ENCODE measurements at places on chromosomes 6 and 20.

DNA sequence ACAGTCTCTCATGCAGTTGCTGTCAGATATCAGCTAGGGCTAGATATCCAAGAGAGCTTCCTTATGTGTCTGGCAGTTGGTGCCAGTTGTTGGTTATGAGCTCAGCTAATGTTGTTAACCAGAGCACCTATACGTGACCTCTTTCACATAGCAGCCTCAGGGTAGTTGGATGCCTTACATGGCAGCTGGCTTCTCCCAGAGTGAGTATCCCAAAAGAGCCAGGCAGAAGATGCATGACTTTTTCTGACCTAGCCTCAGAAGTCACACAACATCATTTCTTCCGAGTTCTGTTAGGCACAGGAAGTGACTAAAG is 175.7 kb downstream of the VEGFA start:
- no peak for DNase-seq

DNA sequence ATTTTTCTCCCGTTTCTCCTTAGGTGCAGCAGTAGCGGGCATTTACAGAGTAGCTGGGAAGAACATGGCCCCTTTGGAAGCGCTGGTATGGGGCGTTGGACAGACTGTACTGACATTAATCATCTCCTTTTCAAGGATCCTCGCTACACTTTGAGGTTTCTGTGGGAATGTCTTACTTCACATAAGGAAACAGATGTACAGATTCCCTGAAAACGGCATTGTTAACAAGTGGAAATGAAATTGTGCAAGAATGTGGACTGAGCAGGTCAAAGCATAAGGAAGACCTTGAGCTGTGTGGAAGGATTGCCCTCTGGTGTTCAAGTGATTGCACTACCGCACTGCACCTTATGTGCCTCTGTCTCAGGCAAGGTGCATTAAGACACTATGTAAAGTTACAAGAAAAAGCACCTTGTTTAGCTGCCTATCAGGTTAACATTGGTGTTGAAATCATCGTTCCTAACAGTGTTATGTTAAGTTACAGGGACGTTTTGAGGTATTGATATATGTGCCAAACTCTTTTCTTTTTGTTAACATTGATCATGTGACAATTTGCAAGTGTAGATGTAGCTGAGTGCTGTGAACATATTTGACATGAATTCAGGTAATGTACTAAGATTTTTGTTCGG is 38.0 kb downstream of the TMEM170B start:
- peak; percentile 57 for DNase-seq

GRCh38 chr20:4769328-4769727 is 47.6 kb downstream of the PRND start:
- no peak for DNase-seq

DNA sequence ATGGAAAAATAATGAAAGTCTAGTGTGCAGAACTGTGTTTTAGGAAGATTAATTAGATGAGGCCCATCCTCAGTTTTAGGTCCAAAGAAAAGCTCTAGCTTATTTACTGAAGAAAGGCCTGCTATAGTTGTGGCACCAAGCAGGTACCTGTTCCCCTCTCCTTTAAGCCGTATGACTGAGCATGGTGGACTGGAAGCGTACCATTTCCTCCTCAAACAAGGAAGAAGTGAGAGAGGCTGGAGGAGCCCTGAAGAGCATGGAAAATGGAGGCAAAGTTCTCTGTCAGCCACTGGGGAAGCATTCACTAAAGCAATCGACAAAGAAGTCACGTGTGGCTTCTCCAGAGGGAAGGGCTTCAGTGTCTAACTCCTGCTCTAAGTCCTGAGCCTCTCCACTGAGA is 100.2 kb downstream of the MAN1A1 start:
- DNase-seq = no peak

GRCh38 chr20:1134836-1135235 is 16.4 kb downstream of the PSMF1 start:
- DNase-seq = no peak

- DNase-seq = no peak
Observed at GRCh38 chr20:20167698-20168097, 115.4 kb downstream of the CFAP61 start.

DNA sequence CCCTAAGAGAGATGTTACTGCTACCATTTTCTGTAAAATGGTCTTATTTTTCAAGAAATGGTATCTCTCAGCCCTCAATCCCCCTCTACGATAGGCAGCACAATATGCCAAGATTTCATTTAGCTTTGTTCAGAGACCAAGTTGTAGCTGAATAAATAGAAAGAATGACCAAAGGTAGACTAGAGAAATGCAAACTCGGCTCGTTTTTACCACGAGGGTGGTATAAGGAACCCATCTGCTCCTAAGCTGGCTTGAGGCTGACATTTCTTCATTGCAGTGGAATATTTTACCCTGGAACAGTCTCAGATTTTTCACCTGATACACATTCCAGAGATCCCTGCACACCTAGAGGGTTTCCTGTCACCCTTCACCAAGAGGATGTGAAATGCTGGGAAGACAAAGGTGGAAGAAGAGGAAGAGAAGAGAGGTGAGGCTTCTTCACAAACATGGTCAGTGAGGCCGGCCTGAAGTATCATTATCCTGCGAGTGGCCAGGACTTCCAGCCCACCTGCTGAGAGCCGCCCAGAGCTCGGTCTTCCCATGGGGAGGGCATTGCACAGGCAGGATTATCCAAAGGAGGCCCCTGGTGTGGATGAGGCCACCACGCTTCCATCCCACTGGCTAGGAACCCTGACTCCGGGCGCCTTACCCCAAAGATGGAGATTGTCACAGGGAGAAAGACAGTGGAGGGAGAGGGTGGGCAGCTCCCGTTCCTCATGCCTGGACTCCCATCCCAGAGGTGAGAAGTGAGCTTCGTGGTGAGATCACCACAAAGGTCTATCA is 57.1 kb upstream of the AFDN start:
- DNase-seq = no peak

- no peak for DNase-seq
Observed at GRCh38 chr6:170174771-170175643, 115.9 kb downstream of the DLL1 start.

DNA sequence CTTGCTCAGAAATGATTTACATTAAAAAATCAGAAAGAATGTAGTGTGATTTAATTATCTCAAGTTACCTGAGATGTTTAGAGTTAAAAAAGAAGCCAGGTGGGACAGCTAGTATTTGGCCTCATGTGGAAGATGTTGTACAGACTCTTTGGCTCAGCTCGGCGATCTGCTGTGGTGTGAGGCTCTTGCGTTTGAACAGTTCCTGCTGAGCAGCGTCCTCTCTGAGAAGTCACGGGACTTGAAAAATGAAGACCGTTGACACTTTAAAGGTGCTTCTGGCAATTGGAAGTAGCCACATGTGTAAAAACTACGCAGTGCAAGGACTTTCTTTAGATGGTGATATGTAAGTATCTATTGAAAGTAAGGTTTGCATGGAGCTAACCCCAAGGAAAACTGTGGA is 169.0 kb downstream of the BACH2 start:
- no peak for DNase-seq

DNA sequence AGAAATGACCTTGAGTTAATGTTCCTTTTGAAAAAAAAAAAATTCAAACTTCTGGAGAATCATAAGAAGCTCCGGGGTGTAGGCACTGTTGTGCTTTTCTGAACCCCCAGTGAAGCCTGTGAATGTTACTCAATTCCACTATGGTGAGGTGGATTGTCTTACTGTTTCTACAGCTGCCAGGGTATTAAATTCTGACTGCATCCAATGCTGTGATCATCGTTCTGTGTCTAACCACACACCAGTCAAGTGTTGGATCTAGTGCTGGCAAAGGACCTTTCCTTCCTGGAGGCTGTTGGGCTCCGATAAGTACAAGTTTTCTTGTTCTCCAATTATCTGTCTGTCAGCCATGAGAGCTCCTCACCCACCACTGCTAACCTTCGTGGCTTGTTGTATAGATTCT is 162.0 kb upstream of the EPHA7 start:
- no peak for DNase-seq

GRCh38 chr20:60482221-60483008 is 524.2 kb downstream of the CDH26 start:
- peak; percentile 68 for DNase-seq

DNA sequence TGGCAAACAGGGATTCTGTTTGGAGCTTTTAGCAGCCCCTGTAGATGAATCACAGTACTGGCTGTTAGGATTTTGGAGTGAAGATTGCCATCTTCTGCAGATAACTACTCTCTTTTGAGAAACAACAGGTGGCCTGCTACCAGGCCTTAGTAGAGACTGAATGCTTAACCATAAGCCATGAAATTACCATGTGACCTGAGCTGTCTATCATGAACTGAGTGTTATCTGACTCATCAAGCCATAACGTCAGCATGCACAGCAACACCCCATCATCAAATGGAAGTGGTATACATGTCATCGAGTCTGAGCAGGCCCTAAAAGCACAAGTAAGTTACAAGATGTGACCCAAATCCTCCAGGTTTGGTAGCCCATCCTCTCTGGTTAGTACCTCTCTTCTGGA is 132.6 kb downstream of the GPR63 start:
- no peak for DNase-seq

DNA sequence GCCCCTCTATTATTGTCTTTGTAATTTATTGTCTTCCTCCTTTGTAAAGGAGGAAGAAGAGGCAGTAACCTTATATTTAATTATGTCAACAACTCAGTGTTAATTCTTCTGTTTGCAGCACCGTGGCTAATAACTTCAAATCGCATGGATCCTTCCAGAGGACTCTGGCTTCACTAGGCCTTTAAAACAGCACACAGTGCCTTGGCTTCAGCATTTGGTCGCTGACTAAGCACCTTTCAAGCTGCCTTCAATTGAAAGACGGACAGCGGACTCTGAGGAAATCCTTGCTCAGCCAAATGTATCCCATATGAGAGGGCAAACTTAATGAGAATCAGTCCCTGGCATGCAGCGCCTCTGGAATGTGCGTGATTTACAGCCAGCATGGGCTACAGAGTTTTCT is 64.2 kb downstream of the SGK1 start:
- DNase-seq = no peak

DNA sequence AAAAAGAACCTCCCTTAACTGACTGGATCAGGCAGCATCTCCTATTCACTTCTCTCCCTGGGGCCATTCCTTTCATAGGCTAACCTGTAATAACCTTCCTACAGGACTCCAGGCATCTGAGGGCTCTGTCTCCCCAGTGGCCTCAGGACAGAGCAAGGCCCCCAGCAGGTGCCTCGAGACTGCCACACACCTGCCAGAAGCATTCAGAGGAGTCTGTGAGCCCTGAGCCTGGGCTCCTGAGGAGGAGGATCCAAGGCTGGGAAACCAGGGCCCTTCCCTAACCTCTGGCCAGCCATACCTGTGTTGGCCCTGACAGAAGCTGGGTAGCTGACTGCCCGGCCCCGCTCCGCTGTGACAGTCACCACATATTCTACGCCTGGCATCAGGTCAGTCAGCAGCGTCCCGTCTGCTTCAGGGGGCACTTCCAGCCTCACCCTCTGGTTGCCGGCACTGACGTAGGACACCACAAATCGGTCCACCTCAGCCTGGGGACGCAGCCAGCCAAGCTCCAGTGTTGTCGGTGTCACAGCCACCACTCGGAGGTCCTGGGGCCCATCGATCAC is 20.6 kb downstream of the TNXB start:
- DNase-seq = no peak

DNA sequence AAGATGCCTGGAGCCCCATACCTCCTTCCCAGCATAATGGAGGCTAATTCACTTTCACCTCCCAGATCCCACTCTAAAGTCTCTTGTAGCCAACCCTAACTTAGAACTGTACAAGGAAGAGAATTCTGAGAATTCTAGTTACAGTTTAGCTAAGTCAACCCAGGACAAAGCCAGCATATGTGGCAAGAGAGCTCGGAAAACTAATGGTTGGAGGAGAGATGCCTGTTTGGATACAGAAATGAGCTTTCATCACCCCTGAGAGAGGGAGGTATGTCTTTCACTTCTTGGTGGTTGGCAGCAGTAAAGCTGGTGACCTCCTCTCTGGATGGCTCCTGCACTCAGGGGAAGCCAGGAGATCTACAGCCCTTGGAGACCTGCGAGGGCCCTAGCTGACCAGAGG is 252.6 kb upstream of the SUPT3H start:
- no peak for DNase-seq

GRCh38 chr6:139296927-139297326 is 5.1 kb upstream of the TXLNB start:
- DNase-seq = peak; percentile 57

- no peak for DNase-seq
Observed at GRCh38 chr6:128504003-128504654, 16.3 kb downstream of the PTPRK start.

DNA sequence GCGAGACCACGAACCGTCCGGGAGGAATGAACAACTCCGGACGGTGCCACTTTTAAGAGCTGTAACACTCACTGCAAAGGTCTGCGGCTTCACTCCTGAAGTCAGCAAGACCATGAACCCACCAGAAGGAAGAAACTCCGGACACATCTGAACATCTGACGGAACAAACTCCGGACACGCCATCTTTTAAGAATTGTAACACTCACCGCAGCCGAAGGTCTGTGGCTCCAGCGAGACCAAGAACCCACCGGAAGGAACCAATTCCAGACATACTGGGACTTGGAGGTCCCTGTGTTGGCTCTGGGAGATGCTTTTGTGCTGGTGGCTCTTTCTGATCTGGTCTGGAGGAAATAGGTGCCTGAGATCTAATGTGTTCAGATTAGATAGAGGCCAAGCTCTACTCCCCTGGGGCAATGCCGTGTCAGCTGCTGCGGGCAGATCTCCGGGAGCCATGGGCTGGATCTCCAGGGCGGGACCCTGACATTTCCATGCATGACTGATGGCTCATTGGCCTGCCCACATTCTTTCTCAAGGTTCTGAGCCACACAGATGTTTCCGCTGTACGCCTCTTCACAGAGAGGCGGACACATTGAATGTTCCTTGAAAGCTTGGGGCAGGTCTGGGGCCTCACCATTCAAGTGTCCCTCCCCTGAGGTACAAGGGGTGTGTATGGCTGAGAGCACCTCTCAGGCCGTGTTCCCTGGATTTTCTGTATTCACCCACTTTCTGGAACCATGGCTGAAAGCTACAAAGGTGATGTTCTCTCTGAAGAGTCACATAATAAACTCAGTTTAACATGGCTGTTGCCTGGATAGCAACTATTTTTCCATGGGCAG is 29.3 kb downstream of the GMPR start:
- no peak for DNase-seq

- no peak for DNase-seq
Observed at GRCh38 chr6:156359912-156360311, 417.3 kb upstream of the ARID1B start.

DNA sequence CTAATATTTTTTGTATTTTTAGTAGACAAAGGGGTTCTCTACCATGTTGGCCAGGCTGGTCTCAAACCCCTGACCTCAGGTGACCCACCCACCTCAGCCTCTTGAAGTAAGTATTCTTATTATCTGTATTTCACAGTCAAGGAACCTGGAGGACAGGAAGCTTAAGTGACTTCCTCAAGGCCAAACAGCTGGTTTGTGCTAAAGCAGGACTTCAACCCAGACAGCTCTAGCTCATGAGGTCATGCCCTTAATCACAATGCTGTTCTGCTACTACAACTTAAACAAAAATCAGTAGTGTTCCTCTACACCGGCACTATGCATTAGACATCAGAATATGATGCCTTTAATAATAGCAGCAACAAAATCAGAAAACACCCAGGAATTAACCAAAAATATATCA is 168.9 kb downstream of the ADGB start:
- DNase-seq = no peak

DNA sequence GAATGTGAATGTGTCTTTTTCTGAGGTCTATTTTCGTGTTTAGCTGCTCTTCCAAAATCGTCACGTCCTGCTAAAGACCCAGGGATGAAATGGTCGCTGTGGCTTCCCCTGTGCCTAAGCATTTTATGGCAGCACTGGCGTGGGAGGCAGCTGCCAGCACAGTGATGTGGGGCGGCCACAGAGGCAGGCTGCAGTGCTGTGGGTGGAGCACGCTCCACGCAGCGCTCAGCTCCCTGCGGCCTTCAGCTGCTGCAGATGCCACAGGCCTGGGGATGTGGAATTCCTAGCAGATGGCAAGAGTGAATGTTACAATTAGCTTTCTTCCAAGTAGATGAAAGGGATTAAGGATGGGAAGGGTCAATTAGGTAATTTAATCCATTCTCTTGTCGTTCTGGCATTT is 242.6 kb downstream of the SMOC2 start:
- no peak for DNase-seq
